ENCODE measurements at places on chromosomes 4 and X.

DNA sequence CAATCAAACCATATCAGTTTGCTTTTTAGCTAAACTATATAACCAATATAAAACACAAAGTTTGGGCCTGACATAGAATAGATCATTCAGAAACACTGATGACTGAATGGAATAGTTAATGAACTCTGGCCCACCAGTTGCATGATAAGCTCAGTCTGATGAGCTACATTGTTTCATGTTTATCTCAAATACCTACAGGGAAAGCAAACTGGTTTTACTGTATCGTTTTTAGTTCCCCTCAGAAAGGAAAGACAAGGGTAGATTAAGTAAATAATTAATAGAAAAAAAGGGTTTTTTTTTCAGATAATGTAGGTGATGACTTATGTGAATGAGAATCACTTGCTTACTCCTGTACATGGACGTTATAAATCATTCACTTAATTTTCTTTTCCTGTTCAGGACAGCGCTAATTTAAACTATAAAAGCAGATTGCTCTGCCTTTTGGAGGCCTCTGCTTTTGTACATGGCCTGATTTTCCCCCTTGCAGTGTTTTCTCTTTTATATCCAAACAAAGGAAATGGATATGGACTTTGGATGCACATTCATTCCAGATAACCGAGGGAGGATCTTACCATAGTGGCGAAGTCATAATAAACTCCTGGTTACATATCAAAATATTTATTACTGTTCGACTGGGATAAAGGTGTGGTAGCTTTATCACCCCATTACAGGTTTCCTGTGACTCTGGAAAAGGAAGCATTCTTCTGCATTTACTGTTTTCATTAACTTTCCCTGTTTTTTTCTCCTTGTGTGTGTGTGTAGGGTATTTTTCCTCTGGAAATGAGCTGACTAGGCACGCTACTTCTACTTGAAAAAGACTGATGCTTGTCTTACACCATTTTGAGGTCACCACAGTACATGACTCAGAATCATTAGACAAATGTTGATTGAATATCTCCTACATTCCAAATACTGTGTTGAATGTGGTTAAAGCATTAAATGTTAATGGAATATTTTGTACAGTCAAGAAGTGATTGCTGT lies 373.1 kb upstream of the HS3ST1 start:
- DNase-seq = no peak

GRCh38 chr4:6441202-6441582 lies 31.2 kb downstream of the PPP2R2C start:
- no peak for DNase-seq

DNA sequence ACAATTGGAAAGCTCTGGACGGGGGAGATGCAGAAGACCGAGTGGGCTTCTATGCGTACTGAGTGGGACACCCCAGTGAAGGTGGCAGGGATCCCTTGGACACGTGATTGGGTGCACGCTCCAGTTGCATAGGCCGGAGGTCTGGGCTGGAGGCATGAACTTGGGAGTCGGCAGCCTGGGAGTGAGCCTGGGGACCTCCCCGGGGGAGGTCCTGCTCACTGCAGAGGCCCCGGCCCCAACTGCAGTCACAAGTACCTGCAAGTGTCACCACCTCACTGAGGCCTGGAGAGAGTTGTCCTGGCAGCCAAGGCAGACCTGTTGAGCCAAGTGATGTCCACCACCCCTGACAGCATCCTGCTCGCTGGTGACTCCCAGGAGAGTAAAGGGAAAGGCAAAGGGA lies 49.3 kb upstream of the HMX1 start:
- peak; percentile 49 for DNase-seq

GRCh38 chrX:119573840-119574393 lies 446 bp upstream of the UBE2A start:
- no peak for DNase-seq

- no peak for DNase-seq
Observed at GRCh38 chrX:3175659-3176438, 134.6 kb downstream of the ARSF start.

DNA sequence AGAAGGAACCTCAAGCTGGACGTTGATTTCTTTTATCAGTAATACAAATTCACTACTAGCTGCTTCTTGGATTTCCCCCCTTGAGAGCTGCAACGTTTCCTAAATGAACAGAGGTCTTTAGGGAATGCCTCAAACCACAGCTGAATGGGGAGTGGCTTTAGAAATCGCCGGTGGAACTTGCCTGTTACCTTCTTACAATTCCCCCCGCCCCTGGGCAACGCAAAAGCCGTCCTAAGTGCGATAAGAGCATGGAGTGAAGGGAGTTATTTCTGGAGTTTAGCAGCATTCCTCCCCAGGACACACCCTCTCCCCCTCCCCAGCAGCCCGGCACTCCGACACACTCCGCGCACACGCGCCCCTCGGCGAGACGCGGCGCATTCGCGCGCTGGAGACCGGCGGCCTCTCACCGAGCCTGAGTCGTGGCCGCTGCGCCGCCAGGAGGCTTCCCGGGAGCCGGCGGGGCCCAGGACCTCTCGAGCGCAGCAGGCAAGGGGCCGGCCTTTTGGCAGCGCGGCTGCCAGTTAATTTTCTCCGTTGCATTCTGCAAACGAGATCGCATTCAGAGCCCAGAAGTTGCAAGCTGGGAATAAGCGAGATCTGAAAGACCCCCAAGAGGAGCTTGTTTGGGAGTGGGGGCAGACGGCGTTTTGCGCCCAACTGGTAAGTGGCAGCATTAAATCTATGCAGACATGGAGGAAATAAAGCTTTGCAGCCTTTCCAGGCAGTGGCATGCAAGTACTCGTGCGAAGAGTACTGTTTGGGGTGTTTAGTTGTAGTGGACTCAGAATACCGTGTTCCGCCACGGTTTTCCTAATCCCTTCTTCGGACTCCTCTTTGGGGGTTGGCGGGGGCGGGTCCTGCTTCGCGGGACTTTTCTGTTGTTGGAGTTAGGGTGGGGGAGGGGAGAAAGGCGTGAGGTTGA lies 134.7 kb downstream of the PALLD start:
- DNase-seq = no peak

Measured in vagina (tissue), 2 donors.